ENCODE measurements at places on chromosomes 7 and 10. TPM values are rescaled to one million over a fixed set of nuclear protein-coding genes. Genes with fewer than 3 reads are reported as not detected.

GRCh38 chr10:26367771-26368170 is 70.4 kb upstream of the APBB1IP start:
- DNase-seq, result no peak

The ELAPOR2 gene
- total RNA-seq, result 61.3 TPM

DNA sequence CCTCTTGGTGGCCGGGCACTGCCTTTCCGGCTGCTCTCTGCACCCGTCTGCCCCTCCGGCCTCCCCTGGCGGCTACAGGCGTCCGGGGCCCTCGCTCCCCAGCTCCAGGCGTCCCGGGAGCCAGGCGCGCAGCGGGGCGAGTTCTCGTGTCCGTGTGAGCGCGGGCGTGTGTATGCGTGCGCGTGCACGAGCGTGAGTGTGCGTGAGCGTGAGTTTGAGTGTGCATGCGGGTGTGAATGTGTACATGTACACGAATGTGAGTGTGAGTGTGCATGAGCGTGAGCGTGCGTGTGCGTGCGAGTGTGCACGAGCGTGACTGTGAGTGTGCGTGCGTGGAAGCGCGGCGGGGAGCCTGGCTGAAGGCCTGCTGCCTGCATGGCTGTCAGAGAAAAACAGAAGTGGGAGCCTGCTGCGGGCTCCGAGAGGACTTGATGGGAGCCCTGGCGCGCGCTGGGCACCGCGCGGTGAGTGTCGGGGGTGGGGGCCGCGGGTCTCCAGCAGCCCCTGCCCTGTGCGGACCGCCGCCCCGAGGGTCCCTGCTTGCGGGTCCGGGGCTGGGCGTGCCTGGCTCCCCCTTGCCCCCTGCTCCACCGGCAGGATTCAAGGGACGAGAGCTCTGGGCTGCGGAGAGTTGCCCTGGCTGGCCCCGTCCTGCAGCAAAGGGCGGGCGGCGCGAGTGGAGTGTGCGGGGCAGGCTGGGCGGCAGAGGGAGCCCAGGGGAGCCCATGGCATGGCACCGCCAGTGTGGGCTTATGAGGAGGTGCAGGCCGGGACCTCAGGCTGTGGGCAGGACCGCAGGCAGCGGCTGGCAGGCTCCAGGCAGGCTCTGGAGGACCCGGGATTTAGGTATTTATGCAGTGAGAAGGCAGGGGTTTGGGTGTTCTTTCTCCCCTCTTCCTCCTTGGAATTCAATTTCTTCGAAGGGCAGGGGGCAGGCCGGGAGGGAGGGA is 75.8 kb upstream of the EN2 start:
- no peak for DNase-seq

The WEE2 gene
- not detected for total RNA-seq

DNA sequence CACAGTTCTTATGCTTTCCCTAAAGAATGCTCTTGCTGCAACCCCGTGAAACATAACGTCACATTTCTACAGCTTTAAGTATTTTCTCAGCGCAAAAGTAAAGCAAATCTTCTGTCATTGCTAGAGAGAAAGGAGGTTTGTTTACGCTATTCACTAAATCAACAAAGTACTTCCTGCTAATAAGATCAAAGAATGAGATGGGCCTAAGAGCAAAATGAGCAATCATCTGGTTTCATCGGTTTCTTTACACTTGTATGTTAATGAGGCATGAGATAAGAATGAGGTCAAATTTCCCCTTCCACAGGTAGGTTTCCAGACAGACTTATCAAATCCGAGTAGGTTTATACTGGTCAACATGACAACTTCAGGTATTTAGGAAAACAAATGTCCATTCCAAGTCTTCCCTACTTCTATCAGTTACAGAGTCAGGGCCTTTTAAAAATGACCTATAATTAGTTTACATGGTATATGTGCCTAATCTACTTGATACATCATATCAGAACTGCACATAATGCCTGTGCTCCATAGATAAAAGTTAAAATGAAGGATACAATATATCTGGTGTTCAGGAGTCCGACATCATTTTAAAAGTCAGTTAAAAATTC is 8.4 kb downstream of the USP6NL start:
- no peak for DNase-seq

- no peak for DNase-seq
Observed at GRCh38 chr7:82375129-82375528, 68.4 kb downstream of the CACNA2D1 start.

- no peak for DNase-seq
Observed at GRCh38 chr7:36777062-36777461, 52.8 kb upstream of the AOAH start.

The AKR1C4 gene
- total RNA-seq, result not detected

GRCh38 chr10:29806350-29806788 is 171.6 kb upstream of the SVIL start:
- DNase-seq, result no peak
